ENCODE measurements at places on chromosomes 5 and 9. TPM values are rescaled to one million over a fixed set of nuclear protein-coding genes. Genes with fewer than 3 reads are reported as not detected.

DNA sequence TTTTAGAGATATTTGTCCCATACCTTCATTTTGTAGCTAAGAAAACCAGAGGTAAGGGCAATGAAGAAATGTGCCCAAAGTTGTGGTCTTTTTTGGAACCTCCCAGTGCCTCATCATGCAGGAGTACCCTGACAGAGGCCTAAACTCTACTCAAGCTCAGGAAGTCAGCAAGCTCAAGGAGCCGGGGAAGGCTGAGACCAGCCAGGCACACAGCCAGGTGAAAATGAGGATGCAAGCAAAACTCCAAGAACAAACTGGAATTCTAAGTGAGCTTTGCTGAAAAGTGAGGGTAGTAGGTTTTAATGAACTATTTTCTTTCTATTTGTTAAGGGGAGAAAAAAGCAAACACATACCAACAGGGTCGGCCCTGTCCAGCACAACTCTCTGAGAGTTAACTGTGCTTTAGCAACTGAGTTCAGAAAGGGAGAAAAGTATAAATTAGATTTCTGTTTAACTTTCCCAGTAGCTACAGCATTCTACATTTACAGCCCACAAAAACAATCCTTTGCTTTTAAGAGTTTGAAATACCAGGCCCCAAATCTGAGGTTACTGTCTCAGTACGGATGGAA lies 146.4 kb downstream of the GNAQ start:
- H3K4me1 ChIP-seq, result peaks cover 24% of the 10 kb centered on the region
- no peak overlapping the region for H3K27ac ChIP-seq

DNA sequence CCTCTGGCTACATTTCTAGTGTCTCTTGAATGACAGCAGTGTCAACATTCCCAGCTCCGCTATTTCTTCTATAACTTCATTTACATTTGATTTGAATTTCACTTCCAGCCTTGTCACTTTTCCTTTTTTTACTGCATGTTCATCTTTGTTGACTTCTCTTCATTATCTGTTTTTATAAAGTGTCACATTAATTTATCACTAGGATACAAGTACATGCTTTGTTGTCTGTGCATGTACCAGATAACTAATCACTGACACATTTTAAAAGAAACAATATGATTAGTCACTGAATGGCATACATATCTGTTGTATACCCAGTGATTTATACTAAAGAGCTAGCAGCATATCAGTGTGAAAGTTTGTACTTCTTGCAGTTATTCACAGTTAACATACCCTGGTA lies 29.1 kb downstream of the ARSK start:
- no peak for DNase-seq
- peaks cover 27% of the 10 kb centered on the region for H3K36me3 ChIP-seq

GRCh38 chr5:137487600-137487999 lies 11.5 kb downstream of the SPOCK1 start:
- peak overlapping the region; percentile 84 for H3K27ac ChIP-seq
- peak; percentile 67 for DNase-seq
- H3K36me3 ChIP-seq, result no peaks in the 10 kb centered on the region
- no peak overlapping the region for H3K4me3 ChIP-seq
- no peaks in the 10 kb centered on the region for H3K27me3 ChIP-seq

GRCh38 chr5:29935371-29935770 lies 1258.1 kb upstream of the CDH6 start:
- H3K4me1 ChIP-seq, result no peaks in the 10 kb centered on the region
- no peak overlapping the region for H3K27ac ChIP-seq
- H3K27me3 ChIP-seq, result no peaks in the 10 kb centered on the region
- H3K36me3 ChIP-seq, result no peaks in the 10 kb centered on the region

The TAF1L gene
- total RNA-seq, result not detected
